ENCODE measurements at places on chromosomes 6 and 20. TPM values are rescaled to one million over a fixed set of nuclear protein-coding genes. Genes with fewer than 3 reads are reported as not detected.

BMP6 gene
- total RNA-seq: 5.4 TPM

EEF1A1 gene
- total RNA-seq: 23,375 TPM

SLC32A1 gene
- total RNA-seq: not detected

KCNG1 gene
- not detected for total RNA-seq

CDH4 gene
- not detected for total RNA-seq

CDKN1A gene
- total RNA-seq: 162 TPM

NOX3 gene
- not detected for total RNA-seq

XKR7 gene
- not detected for total RNA-seq

PEDS1 gene
- 12.2 TPM for total RNA-seq

RBL1 gene
- 8.6 TPM for total RNA-seq

ELOVL4 gene
- 2.8 TPM for total RNA-seq

SIGLEC1 gene
- not detected for total RNA-seq

EDN3 gene
- total RNA-seq: not detected

STMND1 gene
- total RNA-seq: not detected

ZNF165 gene
- 0.26 TPM for total RNA-seq

OPN5 gene
- 1.1 TPM for total RNA-seq

TRIM15 gene
- not detected for total RNA-seq

DNAH8 gene
- under 0.01 TPM for total RNA-seq

TRIM31 gene
- total RNA-seq: not detected

FAM83C gene
- total RNA-seq: not detected

LY86 gene
- total RNA-seq: not detected

LTB gene
- not detected for total RNA-seq

SLC12A5 gene
- total RNA-seq: 0.06 TPM

ETV7 gene
- under 0.01 TPM for total RNA-seq

PRR18 gene
- not detected for total RNA-seq

AKAP12 gene
- total RNA-seq: 456 TPM

OR2J3 gene
- not detected for total RNA-seq

SLC17A2 gene
- total RNA-seq: not detected

BCAS1 gene
- not detected for total RNA-seq

NR2E1 gene
- not detected for total RNA-seq

SPEF1 gene
- 0.12 TPM for total RNA-seq

TRIM40 gene
- not detected for total RNA-seq

MRPL2 gene
- total RNA-seq: 16.6 TPM

RHAG gene
- total RNA-seq: not detected

AURKA gene
- total RNA-seq: 15.2 TPM

COL9A3 gene
- total RNA-seq: 0.26 TPM

PRRC2A gene
- total RNA-seq: 39.6 TPM

SYNE1 gene
- 230 TPM for total RNA-seq

OR2H1 gene
- not detected for total RNA-seq

RAB44 gene
- not detected for total RNA-seq

IRF4 gene
- under 0.01 TPM for total RNA-seq

ROS1 gene
- total RNA-seq: not detected

C20orf202 gene
- total RNA-seq: not detected

APCDD1L gene
- 2.4 TPM for total RNA-seq

GNAS-AS1 gene
- total RNA-seq: 1.2 TPM

JAG1 gene
- total RNA-seq: 219 TPM

DLL1 gene
- 1.3 TPM for total RNA-seq

RIPPLY2 gene
- total RNA-seq: not detected

RAB23 gene
- 32.0 TPM for total RNA-seq

AIF1 gene
- not detected for total RNA-seq

HECA gene
- total RNA-seq: 26.7 TPM

SAMHD1 gene
- total RNA-seq: 26.0 TPM

VWA7 gene
- total RNA-seq: 0.19 TPM

HDGFL1 gene
- total RNA-seq: not detected

MYL9 gene
- 11.6 TPM for total RNA-seq

MAP3K5 gene
- total RNA-seq: 28.8 TPM

TMC2 gene
- total RNA-seq: not detected

TSPO2 gene
- total RNA-seq: not detected

ID4 gene
- 40.4 TPM for total RNA-seq
